ENCODE measurements at places on chromosomes 7 and 10.

DNA sequence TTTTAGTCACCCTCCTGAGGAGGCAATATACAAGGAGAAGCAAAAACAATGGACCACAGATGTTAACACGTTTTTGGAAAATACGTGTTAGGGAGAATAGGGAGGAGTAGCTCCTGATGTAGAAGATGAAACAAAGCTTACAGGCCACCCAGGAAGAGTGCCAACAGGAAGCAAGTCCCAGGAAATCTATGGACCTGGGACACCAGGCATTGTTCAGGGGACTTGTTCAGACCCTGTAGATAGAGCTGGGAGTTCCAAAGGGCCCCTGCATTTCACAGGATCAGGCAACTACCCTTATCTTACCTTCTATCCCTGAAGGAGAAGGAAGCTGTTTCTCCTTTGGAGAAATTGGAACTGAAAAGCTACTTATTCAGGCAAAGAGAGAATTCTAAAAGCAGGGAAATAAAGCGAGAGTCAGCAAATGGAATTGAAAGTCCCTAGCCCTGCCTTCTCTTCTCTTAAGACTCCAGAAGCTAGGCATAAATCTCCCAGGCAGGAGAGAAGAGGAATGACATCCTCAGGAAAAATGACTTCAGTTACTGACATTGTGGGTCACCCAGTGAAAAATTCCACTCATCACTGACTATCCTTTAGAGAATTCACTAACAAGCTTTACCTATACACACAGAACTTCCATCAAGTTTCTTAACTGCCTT is 77.7 kb upstream of the FAM3C start:
- DNase-seq: no peak

DNA sequence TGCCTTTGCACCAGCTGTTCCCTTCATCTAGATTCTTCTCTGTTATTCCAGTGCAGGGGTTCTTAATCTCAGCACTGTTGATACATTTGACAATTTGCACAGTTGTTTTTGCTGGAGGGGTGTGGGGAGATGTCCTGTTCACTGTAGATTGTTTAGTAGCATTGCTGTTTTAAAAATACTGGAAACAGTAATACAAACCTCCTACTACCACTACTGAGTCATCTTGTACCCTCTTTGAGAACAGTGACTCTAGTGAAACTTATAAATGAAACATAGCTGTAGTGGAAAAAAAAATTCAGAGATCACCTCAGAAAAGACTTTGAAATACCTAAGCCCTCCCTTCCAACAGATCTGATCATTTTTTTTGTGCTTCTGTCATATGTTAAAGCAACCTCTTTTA is 154.8 kb upstream of the TMEM196 start:
- no peak for DNase-seq

DNA sequence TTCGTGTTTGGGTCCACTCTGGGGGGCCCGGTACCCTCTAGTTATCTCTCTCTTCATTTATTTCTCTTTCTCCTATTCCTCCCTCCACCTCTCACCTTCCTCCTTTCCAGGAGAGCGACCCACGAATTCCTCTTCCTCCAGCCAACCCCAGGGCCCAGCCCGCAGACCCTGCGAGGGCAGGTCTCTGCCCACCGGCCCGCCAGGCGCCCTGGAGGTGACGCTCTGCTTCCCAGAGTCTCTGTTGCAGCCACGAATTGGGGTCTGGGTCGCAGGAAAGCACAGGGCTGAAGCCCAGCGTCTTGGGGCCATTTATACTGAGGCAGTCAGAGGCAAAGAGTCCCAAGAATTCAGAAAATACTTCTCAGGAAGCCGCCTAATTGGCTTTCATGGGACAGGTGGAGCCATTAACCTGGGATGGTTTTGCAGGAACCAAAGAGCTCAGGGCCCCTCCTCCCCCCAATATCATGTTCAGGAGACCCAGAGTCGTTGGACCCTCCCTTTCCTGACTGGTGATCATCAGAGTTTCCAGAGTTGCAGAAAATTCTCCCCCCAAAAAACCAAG is 2.7 kb upstream of the EN2 start:
- no peak for DNase-seq

DNA sequence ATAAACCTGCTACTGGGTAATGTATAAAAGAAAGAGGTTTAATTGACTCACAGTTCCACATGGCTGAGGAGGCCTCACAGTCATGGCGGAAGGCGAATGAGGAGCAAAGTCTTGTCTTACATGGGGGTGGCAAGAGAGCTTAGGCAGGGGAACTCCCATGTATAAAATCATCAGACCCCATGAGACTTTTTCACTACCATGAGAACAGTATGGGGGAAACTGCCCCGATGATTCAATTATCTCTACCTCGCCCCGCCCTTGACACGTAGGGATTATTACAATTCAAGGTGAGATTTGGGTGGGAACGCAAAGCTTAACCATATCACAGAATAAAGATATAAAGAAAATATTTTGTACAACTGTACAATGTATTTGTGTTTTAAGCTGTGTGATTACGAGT is 39.4 kb upstream of the PLCE1 start:
- DNase-seq: no peak
